Omental fat pad (tissue), 4 donors: ENCODE measurements at places on chromosomes 12 and 14. TPM values are rescaled to one million over a fixed set of nuclear protein-coding genes. Genes with fewer than 3 reads are reported as not detected.

PHLDA1 gene
- total RNA-seq, result 14.5 TPM

GRCh38 chr12:98845957-98846356 is 200.9 kb downstream of the APAF1 start:
- DNase-seq, result no peak

CLMN gene
- total RNA-seq, result 25.1 TPM

DNA sequence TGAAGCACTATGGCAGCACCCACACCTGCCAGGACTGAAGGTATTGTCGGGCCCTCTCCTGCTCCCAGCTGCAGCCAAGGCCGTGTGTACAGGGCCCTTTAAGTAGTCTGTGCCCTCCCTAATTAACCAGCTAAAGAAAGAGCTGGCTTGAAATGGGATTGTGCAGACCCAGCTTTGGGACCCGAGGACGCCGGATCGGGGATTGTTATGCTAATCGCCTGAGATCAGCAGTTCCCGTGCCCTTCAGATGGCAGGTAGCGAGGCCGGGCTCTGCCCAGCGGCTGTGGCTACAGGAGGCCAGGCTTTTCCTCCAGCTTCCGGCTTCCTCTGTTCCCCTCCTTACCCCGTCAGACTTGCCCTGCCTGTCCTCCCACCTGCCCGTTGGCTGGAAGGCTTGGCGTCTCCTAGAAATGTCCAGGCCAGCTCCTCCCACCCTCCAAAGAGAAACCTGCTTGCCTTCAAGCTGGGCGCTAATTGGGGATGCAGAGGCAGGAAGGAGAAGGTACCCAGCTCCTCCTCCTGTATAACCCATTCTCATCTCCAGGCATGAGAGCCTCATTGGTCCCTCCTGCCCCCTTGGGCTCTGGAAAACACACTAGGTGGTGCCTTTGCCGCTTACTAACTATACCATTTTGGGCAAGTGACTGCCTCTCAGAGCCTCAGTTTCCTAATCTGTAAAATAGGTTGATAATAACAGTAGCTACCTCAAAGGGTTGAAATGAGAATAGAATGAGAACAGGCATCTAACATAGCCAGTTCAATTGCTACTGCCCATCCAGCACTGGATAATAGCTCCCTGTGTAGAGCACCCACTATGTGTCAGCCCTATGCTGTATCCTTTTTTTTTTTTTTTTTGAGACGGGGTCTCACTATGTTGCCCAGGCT is 25.8 kb upstream of the MSI1 start:
- no peak for DNase-seq

- DNase-seq, result no peak
Observed at GRCh38 chr12:124469193-124469888, 98.1 kb downstream of the NCOR2 start.

GRCh38 chr14:47596860-47597259 is 78.5 kb downstream of the MDGA2 start:
- DNase-seq, result no peak

DNA sequence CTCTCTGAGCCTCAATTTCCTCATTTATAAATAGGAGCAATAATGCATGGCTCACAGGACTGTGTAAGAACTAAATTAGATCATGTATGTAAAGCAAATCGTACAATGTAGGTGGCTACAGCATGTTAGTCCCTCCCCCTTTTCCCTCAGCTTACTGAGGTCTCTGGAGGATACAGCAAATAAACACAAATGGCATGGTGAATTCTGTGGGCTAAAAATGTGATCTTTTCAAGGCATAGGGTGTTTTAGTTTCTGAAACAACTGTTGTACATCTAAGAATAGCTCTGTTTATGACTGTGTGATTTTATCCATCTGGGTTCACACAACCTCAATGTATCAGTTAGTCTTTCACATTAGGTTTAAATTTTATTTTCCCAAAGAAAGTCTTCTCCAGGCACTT is 121.2 kb upstream of the PLEKHG7 start:
- no peak for DNase-seq

GRCh38 chr12:92331383-92331782 is 185.7 kb upstream of the BTG1 start:
- no peak for DNase-seq

GRCh38 chr12:130713581-130713991 is 2.5 kb downstream of the RIMBP2 start:
- DNase-seq, result no peak

DNA sequence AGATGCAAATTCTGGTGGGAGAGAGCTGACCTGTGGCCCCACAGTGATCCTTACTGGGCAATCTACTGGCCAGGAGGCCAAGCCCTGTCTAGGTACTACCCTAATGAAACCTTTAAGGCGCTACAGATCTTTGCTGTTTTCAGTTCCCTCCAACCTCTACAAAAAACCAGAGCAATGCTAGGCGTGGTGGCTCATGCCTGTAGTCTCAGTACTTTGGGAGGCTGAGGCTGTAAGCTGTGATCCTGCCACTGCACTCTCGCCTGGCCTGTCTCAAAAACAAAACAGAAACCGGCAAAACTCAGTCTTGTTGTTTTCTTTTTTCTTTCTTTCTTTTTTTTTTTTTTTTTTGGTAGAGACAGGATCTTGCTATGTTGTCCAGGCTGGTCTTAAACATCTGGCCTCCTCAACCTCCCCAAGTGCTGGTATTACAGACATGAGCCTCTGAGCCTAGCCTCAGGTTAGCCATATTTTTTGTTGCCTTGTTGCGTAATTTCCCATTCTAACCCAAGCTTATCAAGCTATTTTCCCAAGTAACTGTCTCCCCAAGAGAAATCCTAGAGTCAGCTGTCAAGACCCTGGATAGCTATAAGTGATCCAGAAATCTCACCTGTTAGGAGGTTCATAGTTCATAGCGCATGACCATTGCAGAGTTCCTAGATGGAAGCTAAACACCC is 2.8 kb downstream of the ETFBKMT start:
- DNase-seq, result no peak

- DNase-seq, result no peak
Observed at GRCh38 chr14:61549425-61549824, 145.9 kb upstream of the HIF1A start.

- no peak for DNase-seq
Observed at GRCh38 chr12:52686756-52687487, 6.7 kb upstream of the KRT1 start.

HOMEZ gene
- total RNA-seq, result 3.5 TPM

DNA sequence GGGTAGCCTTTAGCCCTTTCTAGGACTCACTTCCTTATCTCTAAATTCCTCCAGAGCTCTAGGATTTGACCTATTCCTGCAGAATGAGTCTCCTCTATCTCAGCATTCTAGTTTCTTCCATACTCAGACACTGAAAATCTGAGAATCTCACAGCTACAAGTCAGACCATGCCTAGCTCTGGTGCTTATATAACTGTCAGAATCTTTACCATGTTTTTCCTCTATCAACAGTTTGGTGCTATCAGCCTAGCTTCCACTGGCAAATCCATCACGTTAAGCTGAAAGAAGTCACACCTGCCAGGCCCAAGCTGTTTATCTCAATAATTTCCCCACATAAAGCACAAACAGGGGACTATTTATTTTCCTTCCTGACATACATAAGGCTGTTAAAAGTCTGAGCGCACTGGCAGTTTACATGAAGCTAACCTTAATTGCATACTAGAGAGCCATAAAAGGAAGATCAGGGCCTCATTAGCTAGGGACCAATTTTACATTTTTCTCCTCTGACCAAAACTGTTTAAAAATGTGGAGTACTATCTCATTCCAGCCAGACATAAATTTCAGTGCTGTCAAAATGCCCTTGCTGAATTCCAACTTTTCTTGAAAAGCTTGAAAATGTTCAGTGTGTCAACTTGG is 270.5 kb downstream of the C12orf75 start:
- DNase-seq, result no peak

KRT83 gene
- total RNA-seq, result not detected

- DNase-seq, result no peak
Observed at GRCh38 chr14:51922624-51923023, 62.2 kb downstream of the GNG2 start.

GRCh38 chr14:52069307-52070050 is 620 bp upstream of the NID2 start:
- no peak for DNase-seq

DNA sequence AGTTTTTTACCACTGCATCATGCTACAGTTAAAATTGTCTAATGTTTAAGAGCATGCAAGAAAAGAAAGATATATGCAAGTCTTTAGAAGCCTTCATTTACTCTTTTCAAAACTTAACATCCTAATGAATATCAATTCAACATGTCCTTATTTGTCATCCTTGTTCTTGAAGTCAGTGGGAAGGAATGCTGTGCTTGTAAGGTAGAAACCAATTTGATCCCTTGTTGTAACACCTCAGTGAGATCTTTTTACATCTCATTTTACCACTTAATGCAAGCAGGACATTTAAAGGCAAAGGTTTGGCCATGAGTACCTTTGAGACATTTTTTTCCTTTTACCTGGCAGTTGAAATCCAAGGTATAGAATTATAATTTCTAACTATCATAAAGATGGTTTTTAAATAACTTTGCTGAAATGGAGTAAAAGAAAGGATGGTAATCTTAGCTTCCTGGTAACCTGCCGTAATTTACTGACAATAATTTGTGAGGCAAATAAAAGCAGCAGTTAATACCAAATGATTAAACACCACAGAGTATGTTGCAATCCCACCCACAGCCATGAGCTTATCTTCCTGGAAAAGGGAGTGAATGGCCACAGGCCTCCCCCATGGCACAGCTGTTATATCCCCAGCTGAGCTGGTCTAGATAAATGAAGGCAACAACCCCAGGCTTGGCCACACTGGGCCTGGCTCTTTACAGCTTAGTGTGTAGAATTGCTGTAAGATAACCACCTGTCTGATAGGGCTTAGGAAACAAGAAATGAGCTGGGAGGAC is 33.2 kb upstream of the STRN3 start:
- DNase-seq, result peak; percentile 41

DNA sequence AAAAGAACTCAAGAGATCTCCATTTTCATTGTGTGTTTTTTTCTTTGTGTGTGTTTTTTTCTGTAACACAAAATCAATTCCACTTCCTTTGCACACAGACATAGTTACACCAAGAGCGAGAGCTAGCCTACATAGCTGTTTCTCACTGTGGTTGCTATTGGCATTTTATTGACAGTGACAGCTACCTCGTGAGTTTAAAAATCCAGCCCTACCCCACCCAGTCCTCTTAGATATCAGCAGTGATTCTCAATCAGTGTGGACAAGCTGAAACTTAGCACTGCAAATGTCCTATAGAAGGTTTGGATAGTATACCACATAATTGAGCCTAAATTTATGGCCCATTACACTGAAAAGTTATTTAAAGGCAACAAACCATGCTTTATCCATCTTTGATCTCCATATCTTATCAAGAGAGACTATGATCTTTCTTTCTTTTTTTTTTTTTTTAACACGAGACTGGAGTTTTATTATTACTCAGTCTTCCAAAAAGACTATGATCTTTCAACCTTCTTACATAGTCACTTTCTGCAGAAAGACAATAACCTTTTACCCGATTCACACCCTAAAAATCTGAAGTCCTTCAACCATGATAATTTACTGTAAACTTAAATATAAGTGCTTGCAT is 46.8 kb downstream of the ATP2B1 start:
- no peak for DNase-seq

ALX1 gene
- total RNA-seq, result not detected

GRCh38 chr12:62301080-62301798 is 41.0 kb downstream of the USP15 start:
- no peak for DNase-seq
